Activated CD4-positive, alpha-beta T cell treated with anti-CD3 and anti-CD28 coated beads for 36 hours (primary cell): ENCODE measurements at places on chromosomes 5 and 9. TPM values are rescaled to one million over a fixed set of nuclear protein-coding genes. Genes with fewer than 3 reads are reported as not detected.

Gene FBXW5
- 66.4 TPM for total RNA-seq

Gene ZER1
- total RNA-seq, result 19.3 TPM

Gene NPR3
- total RNA-seq, result 0.05 TPM

GRCh38 chr5:95889076-95889475, 66.5 kb upstream of the GLRX start:
- H3K4me3 ChIP-seq, result no peak overlapping the region
- H3K27ac ChIP-seq, result no peak overlapping the region
- H3K27me3 ChIP-seq, result no peaks in the 10 kb centered on the region
- no peak for DNase-seq
- H3K4me1 ChIP-seq, result peaks cover 11% of the 10 kb centered on the region

- no peak for DNase-seq
- peaks cover 2% of the 10 kb centered on the region for H3K4me1 ChIP-seq
- no peak overlapping the region for H3K27ac ChIP-seq
- H3K27me3 ChIP-seq, result no peaks in the 10 kb centered on the region
Observed at GRCh38 chr9:89661956-89662717, 57.3 kb downstream of the GADD45G start.

DNA sequence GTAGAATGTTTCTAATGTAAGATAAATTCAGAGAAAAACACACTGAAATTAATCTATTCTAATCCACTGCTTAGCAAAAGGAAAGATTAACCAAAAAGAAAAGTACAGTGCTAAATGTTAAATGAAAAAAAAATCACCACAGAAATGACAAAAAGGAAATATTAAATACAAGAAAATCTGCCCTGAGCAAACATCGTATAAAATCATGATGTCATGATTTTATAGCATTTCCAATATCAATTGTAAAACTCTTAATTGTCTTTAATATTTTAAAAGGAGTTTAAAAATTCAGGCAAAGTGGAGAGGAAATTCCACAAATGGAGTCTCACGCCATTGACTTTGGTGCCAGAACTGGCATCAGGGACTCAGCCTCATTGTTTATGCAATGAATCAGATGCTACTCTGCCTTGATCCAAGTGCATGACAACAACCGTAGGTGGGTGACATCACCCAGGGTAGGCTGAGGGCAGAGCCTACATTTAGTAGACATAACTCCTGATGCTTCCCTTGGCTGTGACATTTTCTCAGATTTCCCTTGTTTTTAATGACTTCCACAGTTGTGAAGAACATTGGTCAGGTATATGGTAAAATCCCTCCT, 696.8 kb downstream of the SEMA5A start:
- H3K4me1 ChIP-seq, result no peaks in the 10 kb centered on the region
- no peaks in the 10 kb centered on the region for H3K36me3 ChIP-seq
- no peak overlapping the region for H3K27ac ChIP-seq
- H3K27me3 ChIP-seq, result no peaks in the 10 kb centered on the region
- H3K4me3 ChIP-seq, result no peak overlapping the region

- H3K27ac ChIP-seq, result no peak overlapping the region
- H3K36me3 ChIP-seq, result no peaks in the 10 kb centered on the region
- no peaks in the 10 kb centered on the region for H3K4me1 ChIP-seq
- no peak for DNase-seq
- H3K27me3 ChIP-seq, result peaks cover 4% of the 10 kb centered on the region
Observed at GRCh38 chr5:164244-164643, 27.1 kb upstream of the LRRC14B start.
